Fibroblast of pulmonary artery (primary cell): ENCODE measurements at places on chromosomes 11 and 22.
A peak's percentile ranks its signal among the peaks of the same experiment; 100 is the strongest.

DNA sequence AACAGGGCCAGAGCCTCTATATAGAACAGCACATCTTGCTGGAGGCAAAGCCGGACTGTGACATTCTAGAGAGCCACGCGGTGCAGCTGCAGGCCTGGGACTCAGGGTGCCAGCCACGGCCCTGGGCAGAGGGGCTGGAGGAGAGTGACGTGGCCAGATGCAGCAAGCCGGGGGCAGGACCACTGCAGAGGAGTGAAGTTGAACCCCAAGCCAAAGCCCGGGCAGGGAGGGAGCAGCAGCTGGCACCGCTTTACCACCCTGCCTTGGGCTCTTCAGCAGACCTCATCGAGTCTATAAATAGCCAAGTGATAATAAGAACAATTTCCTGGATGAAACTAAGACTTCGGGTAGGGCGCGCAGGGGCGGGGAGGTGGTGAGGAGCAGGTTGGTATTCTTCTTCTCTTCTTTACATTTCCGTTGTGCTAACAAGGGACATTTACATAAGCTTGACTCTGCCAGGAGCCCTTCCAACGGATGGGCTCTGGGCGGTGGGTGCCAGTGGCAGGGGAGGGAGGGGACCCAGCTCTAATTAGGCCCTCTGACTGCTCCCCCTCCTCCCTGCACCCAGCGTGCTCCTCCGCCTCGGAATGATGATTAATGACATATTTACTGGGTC lies 110.2 kb downstream of the ST3GAL4 start:
- DNase-seq: no peak

DNA sequence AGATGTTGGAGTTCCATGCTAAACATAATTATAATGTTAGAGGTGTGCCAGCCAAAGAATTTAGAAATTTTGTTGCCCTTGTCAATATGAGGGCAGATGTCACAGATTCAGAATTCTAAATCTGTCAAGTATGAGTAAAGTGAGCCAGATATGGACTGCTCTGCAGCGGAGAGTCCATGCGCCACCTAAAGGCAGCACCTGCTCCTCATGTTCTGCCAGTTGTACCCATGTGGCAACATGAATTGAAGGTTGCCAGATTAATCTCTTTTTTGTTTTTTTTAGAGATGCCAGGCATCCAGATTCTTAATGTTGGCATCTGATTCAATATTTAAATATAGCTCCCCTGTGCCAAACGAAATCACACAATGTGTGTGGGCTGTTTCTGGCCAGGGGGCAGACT lies 678.6 kb upstream of the ANO5 start:
- no peak for DNase-seq

DNA sequence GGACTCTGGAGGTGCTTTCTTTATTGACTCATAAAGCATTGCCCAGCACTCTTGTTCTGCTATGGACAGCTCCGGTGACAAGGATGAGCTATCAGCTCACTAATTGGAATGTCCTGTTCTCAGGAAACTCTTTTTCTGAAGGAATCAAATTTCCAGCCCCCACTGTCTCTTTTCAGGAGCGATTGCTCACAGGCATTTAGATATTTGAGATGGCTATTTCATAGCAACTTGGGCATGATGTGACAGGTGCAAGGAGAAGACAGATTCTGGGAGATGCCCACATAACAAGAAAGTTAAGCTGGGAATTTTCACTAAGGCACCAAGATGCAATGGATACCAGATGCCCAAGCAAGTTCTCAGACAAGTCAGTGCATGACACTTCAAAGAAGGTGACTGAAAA lies 123.4 kb upstream of the CSNK2A3 start:
- no peak for DNase-seq

GRCh38 chr11:87304412-87304811 lies 266.7 kb downstream of the TMEM135 start:
- no peak for DNase-seq

DNA sequence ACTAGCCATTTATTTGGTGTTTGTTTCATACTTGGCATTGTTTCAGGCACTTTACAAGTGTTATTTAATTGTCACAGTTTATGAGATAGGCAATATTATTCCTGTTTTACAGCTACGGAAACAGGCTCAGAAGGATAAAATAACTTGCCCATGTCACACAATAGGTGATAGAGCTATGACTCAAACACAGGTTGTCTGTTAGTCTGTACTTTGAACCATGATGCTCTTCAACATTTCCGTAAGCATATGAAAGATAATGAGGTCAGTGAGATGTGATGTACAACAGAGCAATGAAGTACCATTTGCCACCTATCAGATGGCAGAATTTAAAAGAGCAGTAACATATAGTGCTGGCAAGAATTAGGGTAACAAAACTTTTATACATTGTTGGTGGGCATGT lies 15.3 kb downstream of the TUG1 start:
- DNase-seq: no peak

DNA sequence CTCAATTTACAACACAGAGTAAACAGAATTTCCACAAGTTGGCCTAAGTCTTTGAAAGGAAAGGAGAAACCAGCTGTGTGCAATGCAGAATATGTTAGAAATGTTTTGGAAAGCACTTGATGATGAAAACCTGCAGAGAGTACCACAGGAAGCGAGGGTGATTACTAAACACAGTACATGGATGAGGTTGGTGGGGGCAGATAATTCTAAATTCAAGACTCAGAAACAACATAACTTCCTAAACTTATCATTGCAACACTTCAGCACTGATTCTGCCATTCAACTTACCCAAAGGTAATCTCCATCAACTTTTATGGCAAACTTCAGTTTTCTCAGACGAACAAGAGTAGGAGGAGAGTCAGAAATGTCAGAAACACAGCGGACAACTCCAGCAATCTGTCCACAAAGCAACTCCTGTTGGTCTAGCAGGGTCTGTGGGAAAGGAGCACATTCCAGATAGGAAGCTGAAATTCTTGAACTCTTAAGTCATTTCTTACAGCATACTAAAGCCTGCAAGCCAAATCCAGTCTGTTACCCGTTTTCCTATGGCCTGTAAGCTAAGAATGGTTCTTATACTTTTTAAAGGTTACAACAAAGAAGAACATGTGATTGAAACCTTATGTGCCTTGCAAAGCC lies 6.8 kb downstream of the HPS4 start:
- peak; percentile 80 for DNase-seq

GRCh38 chr11:116332391-116332790 lies 440.4 kb downstream of the BUD13 start:
- DNase-seq: no peak

GRCh38 chr11:112786886-112787530 lies 174.2 kb upstream of the NCAM1 start:
- no peak for DNase-seq

DNA sequence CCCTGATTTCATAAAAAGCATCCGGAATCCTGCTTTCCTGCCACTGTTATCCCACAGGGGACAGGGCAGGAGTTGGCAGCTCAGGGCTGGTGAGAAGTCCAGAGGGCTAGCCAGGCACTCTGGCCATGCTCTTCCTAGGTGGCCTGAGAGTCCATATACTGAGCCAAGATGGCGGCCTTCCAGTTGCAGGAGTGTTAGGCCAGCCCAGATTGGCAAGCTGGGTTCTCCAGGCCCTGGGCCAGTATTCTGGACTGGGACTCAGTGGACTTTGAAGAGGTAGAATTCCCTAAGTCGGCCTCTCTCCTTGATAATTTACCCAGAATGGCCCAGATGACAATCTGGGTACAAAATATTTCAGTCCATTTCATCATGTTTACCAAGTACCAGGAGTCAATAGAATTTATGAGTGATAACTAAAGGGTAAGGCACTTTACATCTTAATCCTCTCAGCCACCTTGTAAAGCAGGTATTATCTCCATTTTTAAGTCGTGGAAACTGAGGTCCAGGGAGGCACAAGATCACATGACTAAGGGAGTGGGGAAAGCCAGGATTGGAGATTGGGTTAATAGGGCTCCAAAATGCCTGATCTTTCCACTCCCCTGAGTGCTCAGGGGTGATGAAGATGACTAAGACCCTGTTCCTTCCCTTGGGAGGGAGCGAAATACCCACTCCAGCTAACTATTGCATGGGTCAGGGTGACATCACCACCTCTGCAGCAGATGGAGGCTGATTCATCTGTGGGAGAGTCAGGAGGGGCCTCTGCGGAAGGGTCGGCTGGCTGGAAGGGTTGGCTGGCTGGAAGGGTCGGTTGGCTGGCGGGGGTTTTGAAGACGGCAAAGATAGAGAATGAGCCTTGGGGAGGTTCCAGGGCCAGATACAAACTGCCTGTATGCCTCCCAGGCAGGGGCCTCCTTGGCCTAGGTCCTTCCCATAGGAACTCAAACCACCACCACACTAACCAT lies 1.2 kb upstream of the MICALL1 start:
- DNase-seq: peak; percentile 98

- no peak for DNase-seq
These were observed 60.0 kb upstream of the NECTIN1 start for GRCh38 chr11:119788911-119789560.

DNA sequence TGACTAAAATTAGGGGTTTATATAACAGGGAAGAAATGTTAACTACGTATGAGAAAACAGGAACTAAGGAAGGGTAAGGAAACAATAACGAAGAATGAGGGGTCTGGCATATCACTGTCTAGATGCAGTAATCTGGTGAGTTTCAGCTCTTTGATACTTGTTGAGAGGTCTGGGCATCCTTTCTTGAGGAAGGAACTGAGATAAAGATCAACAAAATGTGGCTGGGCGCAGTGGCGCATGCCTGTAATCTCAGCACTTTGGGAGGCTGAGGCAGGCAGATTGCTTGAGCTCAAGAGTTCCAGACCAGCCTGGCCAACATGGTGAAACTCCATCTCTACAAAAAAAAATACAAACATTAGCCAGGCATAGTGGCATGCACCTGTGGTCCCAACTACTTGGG lies 2.7 kb downstream of the DCDC1 start:
- no peak for DNase-seq

DNA sequence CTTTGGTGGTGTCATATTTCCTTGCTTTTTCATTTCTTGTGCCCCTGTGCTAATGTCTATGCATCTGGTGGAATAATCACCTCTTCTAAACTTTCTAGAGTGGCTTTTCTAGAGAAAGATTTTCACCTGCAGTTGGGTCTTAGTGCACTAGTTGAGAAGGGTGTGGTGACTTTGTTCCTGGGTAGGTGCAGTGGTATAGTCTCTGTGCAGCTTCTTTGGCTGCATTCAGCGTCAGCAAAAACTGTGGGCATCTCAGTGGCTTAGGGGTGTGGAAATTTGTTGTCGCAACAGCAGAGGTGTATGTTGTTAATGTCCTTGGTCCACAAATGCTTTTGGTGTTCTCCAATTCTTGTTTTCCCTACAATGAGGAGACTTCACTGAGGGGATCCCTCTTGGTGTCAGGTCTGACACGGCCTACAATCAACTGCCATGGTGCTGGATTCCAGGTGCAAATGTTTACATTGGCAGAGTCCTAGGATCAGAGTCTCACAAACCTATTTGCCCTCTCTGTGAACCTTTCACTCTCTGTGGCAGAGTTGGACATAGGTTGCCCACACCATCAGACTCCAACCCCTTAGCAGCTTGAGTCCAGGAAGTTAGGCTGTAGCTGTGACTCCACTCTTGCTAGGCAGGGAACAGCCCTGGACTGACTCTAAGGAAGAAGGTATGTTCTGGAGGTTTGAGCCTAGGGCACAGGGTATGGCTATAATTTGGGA lies 48.8 kb downstream of the GDPD4 start:
- no peak for DNase-seq

DNA sequence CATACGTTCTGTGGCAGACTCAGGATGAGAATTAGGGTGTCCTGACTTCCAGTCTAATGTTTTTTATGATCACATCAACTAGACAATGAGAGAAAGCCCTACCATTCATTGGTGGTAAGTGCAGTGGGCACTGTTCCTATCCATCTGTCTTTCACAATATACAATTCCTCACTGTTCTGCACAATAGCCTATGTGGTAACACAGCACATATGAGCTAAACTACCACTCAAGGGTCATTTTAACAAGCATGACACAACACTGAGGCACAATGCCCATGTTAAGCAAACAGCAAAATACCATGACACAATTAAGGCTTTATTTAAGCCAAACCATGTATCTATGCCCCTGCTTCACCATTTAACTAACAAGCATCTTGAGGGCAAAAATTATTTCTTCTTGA lies 52.3 kb downstream of the SIK3 start:
- peak; percentile 92 for DNase-seq

DNA sequence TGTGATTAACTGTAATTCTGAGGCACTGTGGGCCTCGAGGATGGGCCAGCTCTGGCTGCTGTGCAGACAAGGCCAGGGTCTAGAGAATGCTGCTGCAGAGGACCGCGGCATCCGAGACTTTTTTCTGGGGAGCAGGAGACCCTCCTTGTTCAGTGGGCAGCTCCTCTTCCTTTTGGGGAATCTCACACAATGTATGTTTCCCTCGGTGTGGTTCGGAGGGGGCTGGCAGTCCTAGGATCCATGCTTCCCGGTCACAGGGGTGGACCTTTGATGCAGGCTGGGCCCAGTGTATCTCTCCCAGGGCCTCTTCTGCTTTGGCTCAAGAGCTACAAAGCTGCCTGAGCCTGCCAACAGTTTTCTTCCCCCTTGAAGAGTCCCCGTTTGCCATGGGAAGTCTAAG lies 31.5 kb downstream of the MYEOV start:
- no peak for DNase-seq

- no peak for DNase-seq
These were observed 815 bp downstream of the EHD1 start for GRCh38 chr11:64877390-64878222.

DNA sequence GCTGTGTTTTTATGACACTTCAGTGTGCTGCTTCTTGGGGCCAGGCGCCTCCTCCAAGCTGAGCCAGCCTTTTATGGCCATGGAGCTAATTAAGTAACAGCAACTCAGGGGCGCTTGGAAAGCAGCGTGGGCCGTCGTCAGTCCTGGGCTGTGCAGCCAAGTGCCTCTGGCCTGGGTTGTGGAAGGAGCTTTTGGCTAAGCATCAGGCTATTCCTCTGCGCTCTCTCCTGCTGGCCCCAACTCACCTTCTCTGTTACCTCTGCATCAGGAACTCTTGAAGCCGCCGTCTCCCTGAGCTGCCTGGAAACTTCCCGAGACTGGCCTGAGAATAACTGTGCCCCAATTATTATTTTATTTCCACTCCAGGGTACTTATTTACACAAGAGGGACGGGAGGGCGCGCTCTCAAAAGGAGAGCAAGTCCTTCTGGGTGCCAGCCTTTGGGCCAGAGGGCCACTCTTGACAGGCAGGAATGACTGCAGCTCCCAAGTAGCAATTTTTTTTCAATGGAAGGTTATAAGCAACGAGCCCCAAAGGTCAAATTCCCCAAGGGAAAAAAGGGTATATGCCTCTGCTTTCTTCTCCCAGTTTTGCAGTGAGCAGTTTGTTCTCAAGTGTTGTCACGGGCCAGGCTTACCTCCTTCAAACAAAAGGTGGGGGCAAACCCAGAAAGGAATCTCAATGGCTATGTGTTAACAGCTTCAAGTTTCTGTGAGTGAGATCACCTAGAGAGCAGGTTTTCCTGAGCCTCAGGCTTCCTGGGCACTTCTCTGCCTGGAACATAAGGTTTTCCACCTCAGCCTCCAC lies 38.5 kb upstream of the NAV2 start:
- peak; percentile 25 for DNase-seq

GRCh38 chr11:129530154-129530895 lies 154.7 kb downstream of the BARX2 start:
- DNase-seq: no peak

- DNase-seq: peak; percentile 98
These were observed 184.2 kb upstream of the LUZP2 start for GRCh38 chr11:24312464-24313238.

- DNase-seq: peak; percentile 36
These were observed 1.7 kb downstream of the TKFC start for GRCh38 chr11:61334434-61335354.
